ENCODE measurements at places on chromosomes 1 and 21.

- no peak for DNase-seq
These were observed 2.5 kb downstream of the PKP1 start for GRCh38 chr1:201285846-201286245.

- DNase-seq = no peak
These were observed 39.2 kb downstream of the PROX1 start for GRCh38 chr1:214026985-214027384.

- no peak for DNase-seq
These were observed 222.2 kb downstream of the C1orf94 start for GRCh38 chr1:34398916-34399275.

GRCh38 chr1:156625436-156626078, 6.3 kb downstream of the HAPLN2 start:
- DNase-seq = no peak

DNA sequence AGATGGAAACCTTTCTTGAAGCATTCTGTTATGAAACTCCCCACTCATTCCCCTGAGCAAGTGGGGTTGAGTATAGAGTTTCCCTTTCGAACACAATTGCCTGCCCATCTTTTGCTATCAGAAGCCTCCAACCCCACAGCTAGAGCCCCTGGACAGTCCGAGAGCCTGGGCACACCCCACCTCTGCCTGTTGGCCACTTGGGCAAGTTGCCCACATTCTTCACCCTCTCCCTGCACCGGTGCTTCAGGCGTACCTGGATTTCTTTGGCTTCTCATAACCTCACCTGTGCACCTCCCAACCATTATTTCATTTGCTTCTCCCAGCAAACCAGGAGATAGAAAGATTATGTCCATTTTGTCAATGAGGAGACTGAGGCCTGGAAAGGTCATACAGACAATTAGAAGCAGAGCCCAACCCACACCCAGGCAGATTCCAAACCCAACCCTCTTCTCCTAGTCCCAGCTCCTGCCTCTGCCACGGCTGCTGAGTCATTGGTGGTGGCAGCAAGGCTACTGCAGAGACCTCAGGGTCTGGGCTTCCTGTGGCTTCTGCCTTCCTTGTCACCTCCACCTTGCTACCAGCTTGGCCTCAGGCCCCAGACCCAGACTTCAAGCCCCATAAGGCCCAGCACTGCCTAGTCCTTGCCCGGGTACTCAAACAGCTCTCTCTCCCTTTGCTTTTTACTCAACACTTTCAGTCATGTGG, 118.7 kb upstream of the ZBTB40 start:
- DNase-seq = no peak

DNA sequence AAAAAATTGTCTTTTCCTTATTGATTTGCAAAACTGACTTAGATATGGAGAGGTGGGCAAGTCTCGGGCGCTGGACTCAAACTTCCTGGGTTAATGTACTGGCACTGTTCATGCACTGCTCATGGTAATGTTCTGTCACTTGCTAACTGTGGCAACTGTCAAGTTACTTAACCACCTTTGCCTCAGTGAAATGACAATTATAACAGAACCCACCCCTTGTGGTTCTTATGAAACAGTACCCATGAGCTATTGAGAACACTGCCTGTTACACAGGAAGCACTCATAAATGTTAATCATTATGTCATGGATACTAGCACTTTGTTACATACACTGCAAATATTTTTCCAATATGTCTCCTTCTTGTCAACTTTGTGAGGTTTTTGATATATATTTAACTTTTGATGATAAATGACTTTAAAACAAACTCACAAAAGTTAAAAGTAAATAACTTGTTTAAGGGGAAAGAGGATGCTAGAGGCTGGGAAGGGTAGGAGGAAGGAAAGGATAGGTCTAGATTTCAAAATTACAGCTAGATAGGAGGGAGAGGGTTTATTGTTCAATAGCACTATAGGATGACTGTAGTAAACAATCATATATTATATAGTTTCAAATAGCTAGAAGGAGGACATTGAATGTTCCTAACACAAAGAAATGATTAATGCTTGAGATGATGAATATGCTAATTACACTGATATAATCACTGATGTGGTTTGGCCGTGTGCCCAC, 342.5 kb downstream of the ADGRL2 start:
- DNase-seq = no peak

- no peak for DNase-seq
These were observed 2.2 kb upstream of the CLCA2 start for GRCh38 chr1:86421601-86422280.

GRCh38 chr21:37675202-37675801, 241.0 kb downstream of the KCNJ6 start:
- no peak for DNase-seq

GRCh38 chr1:235938709-235939479, 72.2 kb upstream of the LYST start:
- no peak for DNase-seq

- DNase-seq = no peak
These were observed 19.7 kb upstream of the TBX15 start for GRCh38 chr1:119007670-119008482.

DNA sequence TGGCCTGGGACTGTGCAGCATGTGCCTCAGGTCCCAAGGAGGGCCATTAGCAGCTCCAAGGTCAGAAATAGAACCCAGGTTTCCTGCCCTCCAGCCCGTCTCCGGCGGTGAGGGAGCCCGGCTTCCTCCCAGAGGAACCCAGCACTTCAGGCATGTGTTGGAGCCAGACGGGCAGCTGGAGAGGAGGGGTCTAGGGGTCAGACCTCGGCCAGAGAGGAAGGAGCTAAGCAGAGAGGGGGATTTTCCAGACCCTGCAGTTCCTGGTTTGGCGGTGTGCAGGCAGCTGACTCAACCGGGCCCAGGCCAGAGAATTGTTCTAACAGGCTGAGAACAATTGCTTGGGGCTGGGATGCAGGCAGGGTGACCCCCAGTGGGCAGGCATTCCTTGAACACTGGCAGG, 37.1 kb downstream of the HSPG2 start:
- no peak for DNase-seq

DNA sequence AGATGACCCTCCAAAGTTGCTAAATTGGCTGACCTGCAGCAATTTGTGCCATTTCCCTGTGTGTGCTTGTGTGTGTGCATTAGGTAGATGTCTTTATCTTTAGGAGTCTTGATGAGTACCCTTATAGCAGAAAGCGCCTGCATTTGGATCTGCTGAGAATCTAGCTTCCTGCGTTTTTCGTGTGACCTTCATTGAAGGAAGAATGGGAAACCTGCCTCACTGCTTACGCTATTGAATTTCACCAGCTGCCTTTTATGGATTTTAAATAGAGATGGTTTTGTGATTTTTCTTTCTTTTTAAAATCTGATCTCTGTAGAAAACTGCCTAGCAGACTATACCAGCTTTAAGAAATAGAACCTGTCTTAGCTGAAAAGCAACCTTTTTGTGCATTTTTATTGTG, 124.5 kb downstream of the CACHD1 start:
- no peak for DNase-seq

- no peak for DNase-seq
These were observed 3.6 kb downstream of the EPS15 start for GRCh38 chr1:51515312-51515960.

DNA sequence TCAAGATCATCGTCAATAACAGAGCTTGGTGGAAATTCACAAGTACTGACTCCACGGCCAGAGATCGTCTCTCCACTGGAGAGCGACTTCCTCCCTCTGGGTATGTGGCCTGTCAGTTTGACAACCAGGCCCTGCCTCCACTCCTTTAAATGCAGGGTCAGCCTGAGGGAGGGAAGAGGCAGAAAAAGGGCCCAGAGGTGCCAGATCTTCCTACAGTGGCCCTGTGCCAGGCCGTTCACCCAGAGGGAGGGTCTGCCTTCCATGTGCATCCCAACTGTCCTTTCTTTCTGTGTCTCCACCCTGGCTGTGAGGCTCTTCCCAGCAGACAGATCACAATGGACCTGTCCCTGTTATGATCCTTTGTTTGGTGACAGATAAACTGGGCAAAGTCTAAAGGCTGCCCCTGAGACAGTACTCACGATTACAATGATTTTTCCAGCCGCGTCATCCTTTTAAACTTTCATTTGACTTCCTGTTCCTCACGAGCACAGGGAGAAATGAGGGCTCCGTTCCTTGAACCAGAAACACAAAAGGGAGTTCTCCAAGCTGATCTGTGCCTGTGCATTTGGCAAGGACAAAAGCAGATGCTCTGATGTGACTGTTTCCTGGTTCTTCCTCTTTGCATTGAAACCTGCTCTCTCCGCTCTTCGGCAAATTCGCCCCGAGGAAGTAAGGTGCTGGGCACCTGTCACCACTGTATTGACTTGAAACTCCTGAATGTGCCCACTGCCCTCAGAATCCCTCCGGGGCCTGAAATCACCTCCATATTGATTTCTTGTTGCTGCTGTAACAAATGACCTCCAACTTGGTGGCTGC, 126.7 kb downstream of the PGBD5 start:
- no peak for DNase-seq

- DNase-seq = no peak
These were observed 82.4 kb downstream of the CAMK2N1 start for GRCh38 chr1:20403423-20404145.

- no peak for DNase-seq
These were observed 15.6 kb downstream of the PCNX2 start for GRCh38 chr1:233279971-233280370.

DNA sequence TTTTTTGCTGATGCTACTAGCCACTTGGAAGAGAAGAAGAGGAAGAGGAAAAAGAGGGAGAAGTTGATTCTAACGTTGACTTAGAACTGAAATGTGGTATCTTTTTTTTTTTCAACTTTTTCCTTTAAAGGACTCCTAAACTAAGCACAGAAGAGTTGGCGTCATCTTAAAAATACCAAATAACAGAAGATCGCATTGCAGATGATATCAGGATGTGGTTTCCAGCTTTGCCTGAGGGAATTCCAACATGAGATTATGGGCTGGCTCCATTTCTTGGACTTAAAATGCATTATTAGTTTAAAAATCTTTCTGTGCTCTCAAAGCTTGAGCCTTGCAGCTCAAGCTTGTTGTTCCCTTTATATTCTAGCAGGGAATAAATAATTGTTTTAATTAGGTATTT, 29.8 kb downstream of the WDR3 start:
- DNase-seq = no peak

DNA sequence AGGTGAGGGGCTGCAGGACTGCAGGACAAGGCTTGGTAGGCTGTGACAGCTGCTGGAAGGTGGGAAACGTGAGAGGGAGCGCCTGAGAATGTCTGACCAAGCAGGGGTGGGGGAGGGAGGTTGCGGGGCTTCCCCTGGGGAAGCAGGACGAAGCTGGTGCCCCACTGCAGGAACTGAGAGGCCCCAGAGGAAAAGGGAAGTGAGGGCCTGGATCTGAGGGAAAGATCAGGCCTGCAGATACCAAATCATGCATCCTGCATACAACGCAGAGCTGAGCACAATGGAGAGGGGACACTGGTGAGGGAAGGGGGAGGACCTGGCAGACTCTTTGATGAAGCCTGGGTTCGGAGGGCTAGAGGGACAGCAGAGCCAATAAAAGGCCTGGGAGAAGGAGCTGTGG, 65.7 kb upstream of the BACE2 start:
- DNase-seq = no peak

- no peak for DNase-seq
These were observed 108.0 kb upstream of the ADAR start for GRCh38 chr1:154716011-154716410.

DNA sequence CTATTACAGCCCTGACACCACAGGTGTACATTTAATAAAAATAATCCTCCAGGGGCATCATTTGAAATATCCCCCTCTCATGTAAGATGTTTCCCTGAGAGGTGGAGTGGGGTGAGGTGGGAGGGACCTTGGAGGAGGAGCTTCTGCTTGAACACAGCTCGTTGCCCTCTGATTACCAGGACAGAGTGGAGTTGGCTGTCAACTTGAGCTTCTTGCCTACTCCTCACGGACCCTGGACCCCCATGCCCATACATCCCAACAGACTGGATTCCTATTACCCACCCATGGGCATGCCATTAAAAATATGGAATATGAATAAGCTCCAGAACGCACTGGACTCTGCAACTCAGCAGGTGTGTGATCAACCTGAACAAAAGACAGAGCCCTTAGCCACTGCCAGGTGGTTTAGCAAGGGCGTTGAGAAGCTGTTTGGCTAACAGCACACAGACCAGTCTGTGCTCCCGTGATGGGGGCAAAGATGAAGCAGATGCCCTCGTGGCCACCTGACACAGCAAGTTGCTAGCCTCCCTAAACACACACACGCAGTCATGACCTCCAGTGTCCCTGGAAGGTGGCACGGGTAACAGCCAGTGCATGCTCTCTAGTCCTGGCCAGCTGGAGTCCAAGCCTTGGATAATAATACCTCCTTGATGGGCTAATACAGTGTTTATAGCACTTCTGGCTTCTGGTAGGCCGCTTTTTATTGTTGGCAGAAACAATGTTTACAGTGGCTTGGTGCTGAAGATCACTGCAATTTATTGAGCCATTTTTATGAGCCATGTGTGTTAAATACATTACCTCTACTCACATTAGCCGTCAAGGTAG, 155.0 kb downstream of the TOMM20 start:
- no peak for DNase-seq

DNA sequence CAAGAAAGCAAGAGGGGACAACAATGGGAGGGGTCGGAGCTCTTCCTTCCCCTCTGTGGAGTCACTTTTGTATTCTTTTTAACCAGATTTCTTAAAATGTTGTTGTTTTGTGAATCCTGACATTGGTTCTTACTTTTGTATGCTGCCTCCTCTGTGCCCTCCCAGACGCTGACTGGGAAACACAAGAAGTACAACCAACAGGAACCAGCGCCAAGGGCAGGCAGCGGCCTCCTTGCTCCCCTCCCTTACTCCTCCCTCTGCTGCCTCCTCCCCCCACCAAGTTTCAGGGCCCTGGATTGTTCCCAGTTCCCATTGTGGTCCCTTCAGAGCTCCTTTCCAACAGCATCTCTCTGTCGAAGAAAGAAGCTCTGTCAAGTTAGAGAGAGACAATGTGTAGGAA, 111.1 kb downstream of the BRINP2 start:
- DNase-seq = no peak

DNA sequence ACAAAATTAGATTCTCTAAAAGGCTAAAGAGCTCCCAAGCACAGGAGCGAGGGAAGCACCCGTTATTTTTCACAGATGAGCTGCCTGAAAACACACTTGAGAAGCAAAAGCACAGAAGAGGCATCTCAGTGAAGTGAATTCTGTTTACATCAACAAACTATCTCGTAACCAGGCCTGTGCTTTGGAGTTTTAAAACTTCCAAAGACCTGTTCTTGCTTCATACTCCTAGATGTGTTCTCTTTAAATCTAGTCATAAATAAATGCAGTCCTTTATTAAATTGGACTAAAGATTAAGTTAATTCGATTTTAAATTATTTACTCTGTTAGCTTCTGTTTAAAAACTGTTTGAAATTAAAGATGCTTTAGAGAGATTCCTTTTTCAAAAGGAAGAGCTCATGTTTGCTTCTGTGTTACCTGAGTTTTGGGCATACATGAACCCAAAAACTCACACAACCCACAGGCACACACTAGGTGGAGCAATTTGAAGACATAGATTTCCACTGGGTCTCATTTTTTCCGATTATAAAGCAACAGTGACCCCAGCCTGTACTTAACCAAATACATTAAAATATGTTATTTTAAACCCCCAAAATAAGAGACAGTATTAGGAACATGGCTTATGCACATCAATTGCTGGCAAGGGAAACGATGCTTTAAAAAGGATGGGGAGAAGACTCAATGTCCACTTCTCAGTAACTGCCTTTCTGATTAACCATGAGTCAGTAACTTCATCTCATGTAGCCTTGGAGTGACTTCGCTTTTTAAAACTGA, 648.2 kb downstream of the SMYD3 start:
- no peak for DNase-seq

Measured in HS-27A (cell line).